NT2/D1 (cell line): ENCODE measurements at places on chromosomes 3 and 15.

DNA sequence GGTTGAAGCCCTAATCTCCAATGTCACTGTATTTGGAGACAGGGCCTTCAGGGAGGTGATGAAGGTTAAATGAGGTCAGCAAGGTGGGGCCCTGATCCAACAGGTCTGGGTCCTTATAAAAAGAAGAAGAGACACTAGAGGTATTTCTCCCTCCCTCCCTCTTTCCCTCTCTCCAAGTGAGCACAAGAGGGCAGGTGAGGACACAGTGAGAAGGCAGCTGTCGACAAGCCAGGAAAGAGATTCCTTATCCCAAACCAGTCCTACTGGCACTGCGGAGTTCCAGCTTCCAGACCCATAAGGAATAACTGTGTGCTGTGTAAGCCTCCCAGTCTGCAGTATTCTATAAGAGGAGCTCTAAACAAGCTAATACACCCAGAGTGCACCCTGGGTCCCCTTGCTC is 134.7 kb downstream of the ADAMTS17 start:
- no peak for DNase-seq

- DNase-seq = no peak
Observed at GRCh38 chr15:39318231-39318630, 262.6 kb upstream of the THBS1 start.

GRCh38 chr3:53728606-53729005 is 117.6 kb downstream of the CHDH start:
- DNase-seq = no peak

GRCh38 chr15:99749386-99749785 is 16.1 kb upstream of the LYSMD4 start:
- DNase-seq = no peak

GRCh38 chr3:40623567-40623966 is 98.8 kb downstream of the ZNF621 start:
- no peak for DNase-seq

DNA sequence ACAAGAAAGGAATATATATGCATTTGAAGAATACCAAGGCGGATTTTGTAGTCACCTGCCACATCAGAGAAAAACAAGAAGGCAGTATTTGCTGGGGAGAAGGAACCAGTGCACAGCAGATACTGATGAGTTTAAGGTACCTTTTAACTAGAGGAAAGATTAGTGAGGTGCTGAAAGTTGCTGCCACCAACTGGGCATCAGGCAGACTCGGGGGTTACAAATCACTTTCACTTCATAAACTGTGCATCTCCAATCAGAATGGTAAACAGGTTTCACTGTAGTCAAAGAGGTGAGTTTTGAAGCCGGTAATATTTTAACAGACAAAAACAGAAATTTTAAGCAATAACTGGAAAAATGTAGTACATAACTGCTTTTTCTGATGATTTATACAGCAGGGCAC is 4.1 kb downstream of the FBN1 start:
- DNase-seq = no peak

GRCh38 chr3:73175698-73176097 is 114.2 kb downstream of the EBLN2 start:
- no peak for DNase-seq

DNA sequence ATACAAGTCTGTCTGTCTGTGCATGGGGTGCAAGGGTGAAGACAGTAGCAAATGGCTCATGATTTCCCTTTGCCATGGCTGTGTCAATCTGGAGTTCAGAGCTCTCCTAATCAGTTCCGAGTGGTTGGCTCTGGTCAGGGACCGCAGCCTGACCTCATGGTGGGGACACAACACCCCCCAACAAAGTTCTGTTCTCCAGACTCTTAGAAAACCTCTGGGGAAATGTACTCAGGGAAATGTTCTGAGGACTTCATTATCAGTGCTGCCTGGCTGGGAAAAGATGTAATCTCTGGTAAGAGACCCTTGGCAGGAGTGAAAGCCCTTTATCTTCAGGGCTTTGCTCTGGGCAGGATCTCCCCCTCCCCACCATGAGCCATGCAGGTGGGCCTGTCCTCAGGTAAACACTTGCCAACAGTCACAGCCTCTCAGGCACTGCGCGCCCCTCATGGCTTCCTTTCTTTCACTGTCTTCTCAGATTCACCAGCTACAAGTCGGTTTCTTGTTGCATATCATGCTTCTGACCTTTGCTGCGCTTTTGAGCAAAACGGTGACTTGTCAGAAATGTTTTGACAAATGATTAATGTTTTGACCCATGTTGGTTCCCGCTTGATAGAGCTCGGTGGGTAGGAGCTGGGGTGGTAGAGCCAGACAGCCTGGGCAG is 95.5 kb downstream of the ST6GAL1 start:
- DNase-seq = no peak

DNA sequence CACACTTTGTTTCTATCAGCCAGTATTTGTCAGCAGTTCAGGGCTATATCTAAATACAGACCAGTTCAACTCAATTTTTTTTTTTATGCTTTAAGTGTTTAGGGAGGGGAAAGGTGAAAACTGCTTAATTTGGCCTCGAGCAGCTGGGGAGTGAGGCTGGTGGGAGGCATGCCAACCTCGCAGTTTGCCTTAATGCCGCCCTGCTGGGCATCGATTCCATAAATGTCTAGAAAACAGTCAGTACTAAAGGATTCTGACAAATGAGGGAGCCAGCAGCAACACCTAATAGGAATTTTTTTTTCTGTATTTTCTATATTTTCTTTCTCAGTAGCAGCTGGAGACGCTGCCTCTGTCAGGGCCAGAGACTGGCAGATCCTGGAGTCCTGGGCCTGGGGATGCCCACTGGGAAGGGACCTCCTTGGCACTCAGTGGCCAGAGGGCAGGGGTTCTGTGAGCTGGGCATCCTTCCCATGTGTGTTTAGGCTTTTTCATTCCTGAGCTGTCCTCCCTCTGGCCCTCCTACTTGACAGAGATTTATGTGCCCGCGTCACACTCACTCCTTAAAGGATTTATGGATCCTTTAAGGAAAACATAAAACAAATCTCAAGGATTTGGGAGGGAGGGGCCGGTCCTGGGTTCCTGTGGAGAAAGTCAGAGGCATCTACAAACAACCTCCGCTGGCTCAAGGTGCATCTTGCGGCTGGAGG is 117.8 kb downstream of the WNT5A start:
- no peak for DNase-seq

- no peak for DNase-seq
Observed at GRCh38 chr3:58052373-58053273, 44.4 kb downstream of the FLNB start.

GRCh38 chr15:71384501-71384900 is 269.2 kb downstream of the THSD4 start:
- no peak for DNase-seq

DNA sequence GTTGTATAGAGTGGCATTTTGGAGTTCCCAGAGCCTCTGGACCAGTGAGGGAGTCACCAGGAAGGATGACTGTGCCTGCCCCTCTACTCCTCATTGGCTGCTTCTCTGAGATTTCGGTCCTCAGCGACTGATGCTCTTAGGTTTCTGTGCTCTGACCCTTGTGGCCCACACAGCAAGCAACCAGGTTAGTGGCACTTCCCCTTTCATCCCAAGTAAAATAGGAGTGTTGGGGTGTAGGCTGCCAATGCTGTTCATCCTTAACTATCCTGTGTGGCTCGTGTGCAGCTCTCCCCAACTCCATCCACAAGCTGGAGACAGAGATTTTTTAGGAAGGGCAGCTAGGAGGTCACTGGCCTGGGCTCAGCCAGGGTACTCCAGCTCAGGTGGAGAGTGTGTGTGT is 21.3 kb downstream of the PRR23A start:
- no peak for DNase-seq

- DNase-seq = peak; percentile 84
Observed at GRCh38 chr3:33113772-33114621, at the start of gene CRTAP. TSS of gene CRTAP (plus strand) at chr3:33114014. CDS start at chr3:33114078, 64 bp downstream.

DNA sequence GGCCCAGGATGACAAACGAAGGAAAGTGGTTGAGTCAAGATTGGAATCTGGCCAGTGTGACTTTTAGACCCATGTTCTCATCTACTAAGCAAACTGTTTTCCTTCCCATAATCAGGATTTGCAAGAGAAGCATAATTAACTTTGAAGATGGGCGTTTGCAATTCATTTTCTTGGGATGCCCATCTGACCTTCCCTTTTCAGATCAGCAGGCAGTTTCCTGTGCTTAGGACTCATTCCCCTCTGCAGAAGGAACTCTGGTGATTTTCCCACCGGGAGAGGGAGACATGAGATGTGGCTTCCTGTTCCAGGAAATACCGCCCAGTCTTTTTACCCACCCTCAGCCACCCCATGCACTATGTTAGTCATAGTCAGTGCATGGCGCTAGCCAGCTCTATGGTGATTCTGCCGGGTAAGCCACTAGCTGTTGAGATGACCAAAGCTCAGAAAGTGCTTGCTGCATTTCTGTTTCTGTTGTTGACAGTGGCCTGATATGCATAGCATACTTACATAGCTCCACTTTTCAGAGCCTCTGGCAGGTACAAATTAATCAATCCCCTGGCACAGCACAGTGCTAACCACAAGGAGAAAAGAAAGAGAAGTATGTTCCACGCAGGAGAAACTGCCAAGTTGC is 129.4 kb downstream of the VGLL4 start:
- DNase-seq = no peak

DNA sequence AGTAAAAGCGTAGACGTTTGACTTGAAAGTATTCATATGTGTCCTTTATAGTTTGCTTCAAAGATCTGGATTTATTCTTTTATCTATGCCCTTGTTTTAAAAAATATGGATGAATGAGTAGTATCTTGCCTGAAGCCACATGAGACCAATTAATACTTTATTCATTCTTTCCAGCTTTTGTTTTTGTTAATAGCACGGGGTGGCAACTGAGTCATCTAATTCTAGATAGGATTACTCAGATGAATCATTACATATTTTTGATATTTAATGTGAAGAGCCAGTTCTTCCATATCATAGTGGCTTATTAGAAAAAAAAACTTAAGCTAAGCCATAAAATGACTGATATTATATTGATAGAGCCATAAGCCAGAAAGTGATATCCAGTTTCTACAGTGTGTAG is 121.9 kb downstream of the BBX start:
- DNase-seq = no peak

GRCh38 chr3:152056987-152057386 is 183.5 kb downstream of the SUCNR1 start:
- no peak for DNase-seq
